ENCODE measurements at places on chromosomes 6 and 20.

- H3K4me1 ChIP-seq = peaks cover 19% of the 10 kb centered on the region
- H3K4me3 ChIP-seq = no peak overlapping the region
- no peak for DNase-seq
- H3K27ac ChIP-seq = no peak overlapping the region
- no peaks in the 10 kb centered on the region for H3K27me3 ChIP-seq
Measured at GRCh38 chr6:56752534-56752933, 109.8 kb upstream of the DST start.

GRCh38 chr20:41183831-41184230 lies 46.5 kb downstream of the PLCG1 start:
- no peak overlapping the region for H3K4me3 ChIP-seq
- H3K27me3 ChIP-seq = no peaks in the 10 kb centered on the region
- H3K27ac ChIP-seq = no peak overlapping the region
- no peak for DNase-seq

DNA sequence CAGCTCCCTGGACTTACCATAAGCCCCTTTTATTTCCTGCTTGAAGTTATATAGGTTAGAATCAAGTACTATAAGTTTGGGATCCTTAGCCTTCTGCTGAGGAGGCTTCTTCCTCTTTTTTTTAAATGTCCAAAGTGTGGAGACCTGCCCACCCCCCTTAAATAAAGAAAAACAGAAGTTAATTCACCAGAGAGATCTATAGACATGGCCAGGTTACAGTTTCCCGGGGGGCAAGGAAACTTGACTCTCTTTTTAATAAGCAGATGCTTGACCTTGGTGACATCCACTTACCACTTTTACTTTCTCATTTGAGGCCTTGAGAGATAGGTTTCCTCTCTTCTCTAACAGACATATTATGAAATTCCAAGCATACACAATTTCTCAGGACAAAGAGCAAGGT lies 88.3 kb downstream of the BMP2 start:
- H3K27me3 ChIP-seq = peaks cover 5% of the 10 kb centered on the region
- no peaks in the 10 kb centered on the region for H3K4me1 ChIP-seq
- no peak overlapping the region for H3K4me3 ChIP-seq
- no peak for DNase-seq
- no peaks in the 10 kb centered on the region for H3K36me3 ChIP-seq

DNA sequence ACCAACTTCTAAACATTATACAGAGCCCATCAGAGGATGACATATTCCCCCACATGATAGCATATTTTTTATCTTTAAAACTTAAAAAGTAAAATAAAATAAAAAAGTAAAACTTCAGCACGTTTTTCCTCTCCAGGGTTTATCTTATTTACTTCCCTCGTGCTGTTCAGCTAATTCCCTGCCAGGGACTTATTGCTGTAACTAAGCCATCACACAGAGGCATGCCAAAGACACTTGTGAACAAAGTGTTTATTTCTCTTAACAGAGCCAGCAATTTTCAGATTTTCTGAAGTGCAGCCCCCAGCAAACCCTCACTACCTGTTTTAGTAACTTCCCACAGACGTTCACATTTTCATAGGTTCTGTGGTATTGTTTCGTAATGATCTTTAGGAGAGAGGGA lies 293.8 kb downstream of the ZNF217 start:
- no peak overlapping the region for H3K27ac ChIP-seq
- peaks cover 4% of the 10 kb centered on the region for H3K27me3 ChIP-seq
- no peaks in the 10 kb centered on the region for H3K36me3 ChIP-seq
- DNase-seq = no peak
- H3K4me1 ChIP-seq = peaks cover 34% of the 10 kb centered on the region

DNA sequence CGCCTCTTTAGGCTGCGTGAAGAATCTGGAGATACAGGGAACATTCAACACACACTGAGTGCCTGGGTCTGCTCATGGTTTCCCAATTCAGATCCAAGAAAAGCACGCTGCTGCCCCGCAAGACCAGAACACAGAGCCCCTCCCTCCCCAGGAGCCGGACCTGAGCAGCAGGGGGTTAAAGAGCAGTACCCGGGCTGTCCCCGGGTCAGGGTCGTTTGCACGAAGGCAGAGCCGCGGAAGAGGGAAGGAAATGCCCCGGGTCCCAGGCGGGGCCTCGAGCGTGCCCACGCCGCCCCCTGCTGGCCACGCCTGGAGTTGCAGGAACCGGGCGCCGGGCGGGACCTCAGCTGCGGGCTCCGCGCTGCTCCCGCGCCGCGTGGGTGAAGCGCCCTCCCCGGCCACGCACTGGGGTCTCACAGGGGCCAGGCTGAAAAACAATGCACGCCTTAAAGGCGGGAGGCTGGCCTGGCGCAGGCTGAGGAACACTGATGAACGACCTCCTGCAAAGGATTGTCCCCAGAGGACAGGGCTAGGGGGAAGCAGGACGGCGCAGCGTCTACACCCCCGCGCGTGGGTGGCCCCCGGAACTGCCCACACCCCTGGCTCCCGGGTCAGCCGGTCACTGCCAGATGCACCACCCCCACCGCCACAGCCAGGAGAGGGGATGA lies 48.9 kb downstream of the ANKRD60 start:
- peak; percentile 86 for DNase-seq
- H3K36me3 ChIP-seq = no peaks in the 10 kb centered on the region
- H3K27ac ChIP-seq = peak overlapping the region; percentile 16

GRCh38 chr20:44706301-44707017 lies 8.7 kb upstream of the CCN5 start:
- no peaks in the 10 kb centered on the region for H3K36me3 ChIP-seq
- no peak overlapping the region for H3K27ac ChIP-seq
- H3K27me3 ChIP-seq = no peaks in the 10 kb centered on the region
- H3K4me1 ChIP-seq = peaks cover 13% of the 10 kb centered on the region

- peaks cover 63% of the 10 kb centered on the region for H3K27me3 ChIP-seq
- peaks cover 7% of the 10 kb centered on the region for H3K4me1 ChIP-seq
- no peak for DNase-seq
- H3K27ac ChIP-seq = no peak overlapping the region
Measured at GRCh38 chr6:160263196-160263939, 4.7 kb upstream of the SLC22A2 start.

DNA sequence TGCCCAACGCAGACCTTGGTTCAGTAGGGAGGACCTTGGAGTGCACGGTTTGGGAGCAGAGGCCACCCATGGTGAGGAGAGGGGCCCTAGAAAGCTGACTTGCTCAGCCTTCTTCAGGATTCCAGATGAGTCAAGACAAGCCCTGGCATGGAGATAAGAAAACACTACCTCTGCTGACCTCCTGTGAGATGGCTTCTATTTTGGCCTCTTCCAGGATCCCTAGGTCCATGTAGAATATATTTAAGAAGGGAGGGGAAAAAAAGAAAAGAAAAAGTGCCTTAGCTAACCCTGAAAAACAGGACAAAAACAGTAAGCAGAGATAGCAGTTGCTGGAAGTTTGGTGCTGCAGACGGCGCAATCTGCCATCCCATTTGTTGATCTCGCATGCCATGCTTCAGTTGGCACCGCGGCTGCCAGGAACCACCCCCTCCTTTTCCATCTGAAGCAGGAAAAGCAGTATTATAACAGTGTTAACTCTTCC lies 100.0 kb downstream of the ARMC2 start:
- peak overlapping the region; percentile 35 for H3K4me3 ChIP-seq
- H3K4me1 ChIP-seq = peaks cover 54% of the 10 kb centered on the region
- H3K27ac ChIP-seq = peak overlapping the region; percentile 47
- no peaks in the 10 kb centered on the region for H3K36me3 ChIP-seq

GRCh38 chr20:41531518-41532275 lies 86.5 kb downstream of the CHD6 start:
- H3K4me1 ChIP-seq = peaks cover 5% of the 10 kb centered on the region
- peaks cover 21% of the 10 kb centered on the region for H3K36me3 ChIP-seq
- H3K4me3 ChIP-seq = no peak overlapping the region
- no peak for DNase-seq

DNA sequence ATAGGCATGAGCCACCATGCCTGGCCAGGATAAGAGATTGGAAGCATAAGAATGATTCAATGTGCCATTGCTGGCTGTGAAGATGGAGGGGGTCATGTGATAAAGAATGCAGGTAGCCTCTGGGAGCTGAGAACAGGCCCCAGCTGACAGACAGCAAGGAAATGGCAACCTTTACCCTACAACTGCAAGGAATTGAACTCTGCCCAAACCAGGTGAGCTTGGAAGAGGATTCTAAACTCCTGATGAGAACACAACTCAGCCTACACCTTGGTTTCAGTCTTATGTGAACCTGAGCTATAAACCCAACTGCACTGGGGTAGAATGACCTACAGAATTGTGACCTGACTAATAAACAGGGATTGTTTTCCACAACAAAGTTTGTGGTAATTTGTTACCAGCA lies 82.0 kb upstream of the AKIRIN2 start:
- peaks cover 7% of the 10 kb centered on the region for H3K4me1 ChIP-seq
- DNase-seq = no peak
- no peaks in the 10 kb centered on the region for H3K36me3 ChIP-seq
- no peak overlapping the region for H3K27ac ChIP-seq
- no peak overlapping the region for H3K4me3 ChIP-seq

- H3K27ac ChIP-seq = no peak overlapping the region
- no peaks in the 10 kb centered on the region for H3K36me3 ChIP-seq
- no peak overlapping the region for H3K4me3 ChIP-seq
- no peak for DNase-seq
Measured at GRCh38 chr6:112946051-112946450, 598.9 kb downstream of the RFPL4B start.

DNA sequence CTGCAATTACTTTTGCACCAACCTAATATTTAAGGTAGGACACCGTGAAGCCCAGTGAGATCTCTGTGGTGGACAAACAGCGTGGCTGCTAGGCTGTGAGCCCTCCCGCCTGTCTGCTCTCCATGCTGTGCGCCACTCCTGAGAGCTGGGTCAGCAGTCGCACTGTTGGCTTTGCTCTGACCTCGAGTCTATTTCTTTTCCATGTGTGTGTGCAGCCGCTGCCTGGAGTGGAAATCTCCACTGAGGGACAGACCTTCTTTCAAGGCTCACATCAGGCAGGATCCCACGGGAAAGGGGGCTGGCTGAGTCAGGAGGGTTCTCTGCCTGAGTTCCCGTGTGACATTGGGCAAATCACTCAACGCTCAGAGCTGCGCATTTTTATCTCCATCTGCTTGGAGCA lies 27.1 kb downstream of the RIPOR3 start:
- peaks cover 2% of the 10 kb centered on the region for H3K27me3 ChIP-seq
- peak overlapping the region; percentile 96 for H3K27ac ChIP-seq
- no peak for DNase-seq
- no peaks in the 10 kb centered on the region for H3K36me3 ChIP-seq
- H3K4me1 ChIP-seq = peaks cover 44% of the 10 kb centered on the region

GRCh38 chr6:82178077-82178758 lies 69.3 kb downstream of the IBTK start:
- H3K36me3 ChIP-seq = peaks cover 22% of the 10 kb centered on the region
- H3K27ac ChIP-seq = no peak overlapping the region

DNA sequence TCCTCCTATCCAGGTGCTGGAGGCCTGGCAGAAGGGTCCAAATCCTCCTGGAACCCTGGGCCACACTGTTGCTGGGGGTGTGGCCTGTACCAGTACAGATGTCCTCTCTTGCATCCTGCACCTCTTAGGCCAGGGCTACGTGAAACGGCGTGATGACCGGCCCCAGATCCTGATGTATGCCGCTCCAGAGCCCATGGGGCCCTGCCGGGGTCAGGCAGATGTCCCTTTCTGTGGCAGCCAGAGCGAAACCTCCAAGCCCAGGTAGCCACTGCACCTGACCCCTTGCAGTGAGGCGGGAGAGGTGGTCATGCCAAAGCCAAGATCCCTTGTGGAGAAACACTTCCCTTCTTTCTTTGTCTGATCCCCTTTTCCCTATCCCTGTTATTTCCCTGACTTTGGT lies 14.2 kb downstream of the DNPH1 start:
- H3K4me1 ChIP-seq = no peaks in the 10 kb centered on the region
- no peak for DNase-seq
- H3K36me3 ChIP-seq = peaks cover 5% of the 10 kb centered on the region
- no peak overlapping the region for H3K4me3 ChIP-seq
- H3K27me3 ChIP-seq = no peaks in the 10 kb centered on the region

GRCh38 chr6:110357664-110358552 lies at the start of gene METTL24:
Gene METTL24 (minus strand): TSS chr6:110358349. CDS start chr6:110358272, 77 bp downstream.
- H3K4me1 ChIP-seq = peaks cover 71% of the 10 kb centered on the region
- H3K27me3 ChIP-seq = peaks cover 29% of the 10 kb centered on the region
- no peaks in the 10 kb centered on the region for H3K36me3 ChIP-seq
- DNase-seq = no peak
- peak within 1 kb of the TSS; percentile 94 for H3K4me3 ChIP-seq

- H3K4me1 ChIP-seq = no peaks in the 10 kb centered on the region
- no peaks in the 10 kb centered on the region for H3K36me3 ChIP-seq
- no peak overlapping the region for H3K4me3 ChIP-seq
- no peak overlapping the region for H3K27ac ChIP-seq
- DNase-seq = no peak
- peaks cover 3% of the 10 kb centered on the region for H3K27me3 ChIP-seq
Measured at GRCh38 chr6:101000341-101000740, 119.2 kb upstream of the ASCC3 start.

DNA sequence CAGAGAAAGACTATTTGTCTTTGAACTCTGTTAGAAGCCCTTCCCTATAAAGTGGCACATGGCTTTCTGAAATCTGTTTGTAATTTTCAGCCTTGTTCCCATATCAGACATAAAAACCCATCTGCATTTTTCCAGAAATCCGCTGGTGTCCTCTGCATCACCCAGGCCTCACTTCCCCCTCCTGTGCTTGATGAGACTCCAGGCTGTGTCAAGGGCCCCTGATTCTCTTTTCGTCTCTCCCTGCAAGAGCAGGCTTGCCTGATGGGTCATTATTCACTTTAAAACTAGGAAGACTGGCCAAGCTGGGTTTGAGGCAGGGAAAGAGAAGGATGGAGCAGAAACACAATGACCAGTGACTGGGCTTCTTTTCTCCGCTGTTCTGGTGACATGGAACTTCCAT lies 10.6 kb upstream of the PROKR2 start:
- H3K27ac ChIP-seq = no peak overlapping the region
- H3K4me1 ChIP-seq = no peaks in the 10 kb centered on the region
- DNase-seq = no peak
- H3K4me3 ChIP-seq = no peak overlapping the region

DNA sequence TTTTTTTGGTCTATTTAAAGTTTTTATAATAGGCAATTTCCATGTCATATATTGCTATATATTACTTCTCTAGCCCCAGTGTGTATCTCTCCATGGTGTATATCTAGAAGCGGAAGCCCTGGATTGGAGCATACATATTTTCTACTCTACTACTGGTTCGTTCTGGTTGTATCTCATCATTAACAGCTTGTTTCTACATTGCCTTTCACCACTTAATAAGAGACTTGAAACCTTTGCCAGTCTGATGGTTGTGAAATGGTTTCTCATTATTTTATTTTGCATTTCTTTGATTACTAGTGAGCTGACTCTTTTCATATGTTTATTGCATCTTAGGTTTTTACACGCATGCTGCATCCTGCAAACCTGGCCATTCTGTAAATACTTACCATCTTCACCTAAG lies 3.6 kb downstream of the DSTN start:
- no peaks in the 10 kb centered on the region for H3K27me3 ChIP-seq
- H3K4me3 ChIP-seq = peak overlapping the region; percentile 97
- no peak for DNase-seq
- H3K4me1 ChIP-seq = peaks cover 27% of the 10 kb centered on the region

- H3K36me3 ChIP-seq = no peaks in the 10 kb centered on the region
- DNase-seq = no peak
- H3K4me3 ChIP-seq = no peak overlapping the region
- peaks cover 9% of the 10 kb centered on the region for H3K27me3 ChIP-seq
- peaks cover 4% of the 10 kb centered on the region for H3K4me1 ChIP-seq
- no peak overlapping the region for H3K27ac ChIP-seq
Measured at GRCh38 chr6:169190970-169191369, 62.7 kb downstream of the THBS2 start.

GRCh38 chr20:5172903-5173463 lies 46.2 kb downstream of the CDS2 start:
- H3K36me3 ChIP-seq = peaks cover 8% of the 10 kb centered on the region
- H3K4me1 ChIP-seq = peaks cover 28% of the 10 kb centered on the region
- no peak overlapping the region for H3K4me3 ChIP-seq
- H3K27ac ChIP-seq = no peak overlapping the region
